ENCODE measurements at places on chromosomes 13 and 19. TPM values are rescaled to one million over a fixed set of nuclear protein-coding genes. Genes with fewer than 3 reads are reported as not detected.

Gene SYDE1
- polyA plus RNA-seq: not detected

Gene SELENOV
- polyA plus RNA-seq: not detected

Gene SLC25A41
- not detected for polyA plus RNA-seq

Gene KISS1R
- not detected for polyA plus RNA-seq

Gene CEACAM8
- polyA plus RNA-seq: 1.6 TPM

Gene PDX1
- polyA plus RNA-seq: not detected

Gene CASP14
- polyA plus RNA-seq: not detected

Gene FXYD3
- 0.67 TPM for polyA plus RNA-seq

Gene ARHGEF18
- polyA plus RNA-seq: 6.1 TPM

Gene PINLYP
- polyA plus RNA-seq: 17.2 TPM

Gene TUBB4A
- 83.7 TPM for polyA plus RNA-seq

Gene C19orf81
- not detected for polyA plus RNA-seq

Gene IGFL3
- not detected for polyA plus RNA-seq

Gene PRKCSH
- 37.1 TPM for polyA plus RNA-seq

Gene GPR12
- polyA plus RNA-seq: 4.3 TPM

Gene MBD3L2B
- not detected for polyA plus RNA-seq

Gene PDS5B
- 48.0 TPM for polyA plus RNA-seq

Gene B9D2
- 5.1 TPM for polyA plus RNA-seq

Gene PRR36
- 0.87 TPM for polyA plus RNA-seq

Gene OR7D2
- polyA plus RNA-seq: not detected

Gene SERP2
- 119 TPM for polyA plus RNA-seq

Gene ELSPBP1
- not detected for polyA plus RNA-seq

Gene POU4F1
- not detected for polyA plus RNA-seq

Gene PRR22
- polyA plus RNA-seq: not detected

Gene HRC
- polyA plus RNA-seq: not detected

Gene OR7C1
- polyA plus RNA-seq: 0.09 TPM

Gene LGALS14
- not detected for polyA plus RNA-seq

Gene GRIN3B
- not detected for polyA plus RNA-seq

Gene JSRP1
- not detected for polyA plus RNA-seq

Gene FREM2
- 1.7 TPM for polyA plus RNA-seq

Gene KL
- polyA plus RNA-seq: 0.69 TPM

Gene CLC
- polyA plus RNA-seq: not detected

Gene ZNF134
- polyA plus RNA-seq: 5.3 TPM

Gene CDX2
- polyA plus RNA-seq: not detected

Gene LYPD3
- not detected for polyA plus RNA-seq

Gene CYP2A6
- polyA plus RNA-seq: not detected

Data from Purkinje cell (primary cell).